ENCODE measurements at places on chromosomes 7 and 10.

DNA sequence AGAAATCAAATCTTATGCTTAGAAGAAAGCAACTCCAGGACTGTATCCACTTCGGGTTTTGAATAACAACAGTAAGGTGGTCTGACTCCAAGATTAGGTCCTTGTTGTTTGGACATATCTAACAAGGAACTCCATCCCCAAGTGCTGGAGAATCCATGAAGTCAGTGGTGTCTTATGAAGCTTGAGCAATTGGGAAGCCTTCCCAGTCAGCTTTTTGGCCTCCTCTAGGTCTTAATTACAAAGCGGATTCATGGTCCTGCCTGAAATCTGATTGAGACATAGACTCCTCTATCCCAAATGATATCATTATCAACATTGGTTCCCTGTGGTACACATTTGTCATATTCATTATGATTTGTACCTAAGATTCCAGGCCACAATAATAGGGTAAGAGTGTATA lies 642.6 kb downstream of the AUTS2 start:
- DNase-seq, result no peak

GRCh38 chr7:22853674-22854157 lies 31.1 kb upstream of the TOMM7 start:
- DNase-seq, result no peak

DNA sequence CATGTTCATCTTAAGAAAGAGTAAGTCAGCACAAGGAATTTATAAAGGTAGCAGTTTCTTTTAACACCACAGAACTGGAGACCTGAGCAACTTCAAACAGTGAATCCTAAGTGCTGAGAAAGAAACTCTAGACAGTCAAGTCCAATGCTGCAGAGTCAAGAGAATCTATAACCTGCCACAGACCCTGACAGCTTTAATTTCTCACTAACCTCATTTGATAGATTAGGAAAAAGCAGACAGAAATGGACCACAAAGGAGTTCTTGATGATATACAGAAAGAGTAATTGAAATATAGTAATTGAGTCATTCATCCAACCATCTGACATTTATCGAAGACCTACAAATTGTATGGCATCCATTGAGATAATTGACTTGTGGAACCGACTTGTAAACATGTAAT lies 847.0 kb downstream of the SORCS1 start:
- no peak for DNase-seq

DNA sequence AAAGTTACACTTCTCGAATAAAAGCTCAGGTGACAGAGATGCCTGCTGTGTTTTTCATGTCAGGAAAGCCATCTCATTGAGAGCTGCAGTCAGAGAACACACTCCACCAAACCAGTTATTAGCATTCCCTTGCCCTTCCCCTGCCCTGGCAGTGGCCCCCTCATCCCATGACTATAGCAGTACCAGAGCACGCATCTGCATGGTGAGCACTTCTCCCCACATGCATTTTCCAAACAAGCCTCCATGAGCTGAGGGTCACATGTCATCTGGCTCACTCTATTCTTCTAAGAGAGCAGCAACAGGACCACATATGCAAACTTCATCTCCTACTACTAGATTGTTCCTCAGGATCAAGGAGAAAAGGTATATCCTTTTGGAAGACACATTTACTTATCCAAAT lies 42.4 kb upstream of the FGL2 start:
- no peak for DNase-seq

GRCh38 chr7:118325450-118325808 lies 100.9 kb downstream of the ANKRD7 start:
- no peak for DNase-seq

- DNase-seq, result no peak
Observed at GRCh38 chr10:65684896-65685295, 1240.9 kb upstream of the LRRTM3 start.

GRCh38 chr7:40348126-40348728 lies 213.4 kb downstream of the SUGCT start:
- no peak for DNase-seq

DNA sequence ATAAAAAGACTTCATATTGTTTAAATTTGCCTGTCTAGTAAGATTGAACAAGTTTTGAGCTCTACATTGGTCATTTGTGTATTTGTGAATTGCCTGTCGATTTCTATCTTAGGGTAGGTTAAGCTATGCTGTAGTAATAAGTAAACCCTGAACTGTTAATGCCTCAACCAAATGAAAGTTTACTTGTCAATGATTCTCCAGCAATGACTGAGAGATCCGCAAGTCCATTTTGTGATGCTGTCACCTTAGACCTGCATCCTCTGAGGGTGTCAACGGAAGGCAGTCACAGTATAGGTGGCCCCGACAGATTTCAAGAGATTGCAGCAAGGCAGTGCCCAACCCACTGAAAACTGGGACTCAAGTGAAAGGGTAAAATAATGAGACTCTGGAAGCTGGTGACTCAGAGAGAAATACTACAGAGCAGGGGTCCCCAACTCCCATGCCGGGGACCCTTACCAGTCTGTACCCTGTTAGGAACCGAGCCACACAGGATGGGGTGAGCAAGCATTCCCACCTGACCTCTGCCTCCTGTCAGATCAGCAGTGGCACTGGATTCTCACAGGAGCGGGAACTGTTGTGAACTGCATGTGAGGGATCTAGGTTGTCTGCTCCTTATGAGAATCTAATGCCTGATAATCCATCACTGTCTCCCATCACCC lies 10.8 kb upstream of the PHYH start:
- DNase-seq, result no peak

DNA sequence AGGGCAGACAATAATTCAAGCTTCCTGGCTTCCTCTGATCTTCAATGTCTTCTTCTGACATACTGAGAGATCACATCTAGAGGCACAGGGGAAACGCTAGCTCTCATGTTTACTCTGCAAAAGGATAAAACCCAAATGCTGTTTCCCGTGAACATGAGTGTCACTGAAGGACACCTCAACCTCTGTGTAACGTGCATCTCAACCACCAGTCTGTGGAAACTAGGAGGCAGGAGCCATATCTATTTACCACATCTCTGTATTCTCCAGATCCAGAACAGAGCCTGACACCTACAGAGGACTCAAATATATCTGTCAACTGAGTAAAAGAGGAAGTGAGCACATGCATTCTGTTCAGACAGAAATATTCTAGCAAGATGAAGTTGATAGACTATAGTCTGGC lies 140.3 kb upstream of the TARP start:
- DNase-seq, result no peak

DNA sequence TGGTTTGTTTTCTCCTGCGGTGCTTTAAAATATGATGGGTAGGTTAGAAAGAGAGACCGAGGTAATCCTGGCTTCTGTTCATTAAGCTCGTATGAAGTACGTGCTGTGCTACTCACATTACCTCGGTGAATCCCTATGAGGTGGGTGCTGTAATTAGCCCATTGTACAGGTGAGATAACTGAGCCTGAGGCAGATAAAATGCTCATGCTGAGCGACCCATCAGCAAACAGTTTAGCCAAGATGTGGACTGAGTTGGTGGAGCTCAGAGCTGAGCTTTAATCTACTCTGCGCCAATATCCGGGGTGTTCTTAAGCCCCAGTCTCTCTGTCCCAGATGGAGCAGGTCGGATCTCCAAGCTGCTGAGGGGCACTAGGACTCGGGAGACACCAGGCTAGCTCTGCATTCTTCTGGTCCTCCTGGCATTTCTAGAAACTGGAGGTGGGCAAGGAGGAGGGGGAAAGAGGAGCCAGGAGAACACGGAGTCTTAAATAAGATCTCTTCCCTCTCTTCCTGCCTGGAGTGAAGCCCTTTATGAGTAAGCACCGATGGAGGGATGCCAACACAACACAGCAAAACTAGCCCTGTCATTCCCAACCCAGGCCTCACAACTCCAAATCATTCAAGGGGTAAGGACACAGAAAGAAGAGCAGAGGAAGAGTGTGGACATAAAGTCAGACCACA lies 458.5 kb downstream of the KCNMA1 start:
- DNase-seq, result no peak

DNA sequence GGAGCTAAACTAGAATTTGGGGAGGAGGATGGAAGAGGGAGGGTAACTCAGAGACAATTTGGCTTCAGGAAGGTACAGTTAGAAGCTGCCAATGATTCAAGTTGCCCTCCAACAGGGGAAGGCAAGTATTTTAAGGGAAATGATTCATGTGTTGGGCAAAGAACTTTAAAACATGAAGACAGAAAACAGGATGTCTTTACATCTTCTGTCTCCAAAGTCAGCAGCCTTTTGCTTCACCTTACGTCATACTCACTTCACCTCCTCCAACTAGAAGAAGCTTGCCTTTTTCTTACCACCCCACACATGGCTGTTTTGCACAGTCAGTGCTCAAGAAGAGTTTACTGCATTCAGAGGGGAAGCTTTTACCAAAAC lies 36.1 kb downstream of the PPP1R3C start:
- DNase-seq, result no peak

DNA sequence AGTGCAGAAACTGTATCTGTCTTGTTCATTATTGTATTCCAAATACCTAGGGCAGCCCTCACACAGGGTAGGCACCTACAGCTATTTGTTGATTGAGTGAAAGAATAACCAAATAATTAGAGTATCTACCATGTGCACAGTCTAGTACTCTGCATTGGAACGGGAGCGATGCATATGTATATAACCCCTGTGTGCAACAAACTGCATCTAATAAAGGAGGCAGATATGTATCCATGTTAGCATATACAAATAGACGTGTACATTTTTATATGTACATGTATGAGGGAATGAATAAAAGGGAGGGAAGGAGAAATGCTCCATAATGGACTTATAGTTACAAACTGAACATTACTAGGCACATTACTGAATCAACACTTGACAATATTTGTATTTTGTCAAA lies 191.3 kb upstream of the PTPRZ1 start:
- DNase-seq, result no peak

GRCh38 chr10:19788075-19788686 lies 28.1 kb upstream of the PLXDC2 start:
- no peak for DNase-seq

Data from stimulated activated CD8-positive, alpha-beta memory T cell treated with anti-CD3 and anti-CD28 coated beads, Interleukin-12 subunit alpha, Interleukin-12 subunit beta, amount 100 ng/mL, for 4 hours (primary cell).